ENCODE measurements at places on chromosomes 2 and 18.

- no peak for DNase-seq
Measured at GRCh38 chr2:29530281-29530680, 391.1 kb downstream of the ALK start.

DNA sequence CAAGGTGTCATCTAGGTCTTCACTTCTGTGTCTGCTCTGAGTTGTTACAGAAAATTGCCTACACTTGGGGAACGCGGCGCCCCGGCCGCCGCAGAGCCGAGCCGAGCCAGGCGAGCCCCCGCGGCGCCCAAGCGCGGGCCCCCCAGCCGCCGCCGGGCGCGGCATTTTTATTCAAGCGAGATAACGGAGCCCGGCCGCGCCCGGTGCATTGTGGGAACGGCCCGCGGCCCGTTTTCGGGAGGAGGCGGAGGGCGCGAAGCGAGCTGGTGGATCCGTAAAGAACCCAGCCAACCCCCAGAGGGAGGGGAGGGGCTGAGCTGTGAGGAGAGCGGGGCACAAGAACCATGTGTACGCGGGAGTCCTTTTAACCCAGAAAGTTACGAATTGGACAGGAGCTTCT, 191.8 kb downstream of the FTCDNL1 start:
- no peak for DNase-seq

DNA sequence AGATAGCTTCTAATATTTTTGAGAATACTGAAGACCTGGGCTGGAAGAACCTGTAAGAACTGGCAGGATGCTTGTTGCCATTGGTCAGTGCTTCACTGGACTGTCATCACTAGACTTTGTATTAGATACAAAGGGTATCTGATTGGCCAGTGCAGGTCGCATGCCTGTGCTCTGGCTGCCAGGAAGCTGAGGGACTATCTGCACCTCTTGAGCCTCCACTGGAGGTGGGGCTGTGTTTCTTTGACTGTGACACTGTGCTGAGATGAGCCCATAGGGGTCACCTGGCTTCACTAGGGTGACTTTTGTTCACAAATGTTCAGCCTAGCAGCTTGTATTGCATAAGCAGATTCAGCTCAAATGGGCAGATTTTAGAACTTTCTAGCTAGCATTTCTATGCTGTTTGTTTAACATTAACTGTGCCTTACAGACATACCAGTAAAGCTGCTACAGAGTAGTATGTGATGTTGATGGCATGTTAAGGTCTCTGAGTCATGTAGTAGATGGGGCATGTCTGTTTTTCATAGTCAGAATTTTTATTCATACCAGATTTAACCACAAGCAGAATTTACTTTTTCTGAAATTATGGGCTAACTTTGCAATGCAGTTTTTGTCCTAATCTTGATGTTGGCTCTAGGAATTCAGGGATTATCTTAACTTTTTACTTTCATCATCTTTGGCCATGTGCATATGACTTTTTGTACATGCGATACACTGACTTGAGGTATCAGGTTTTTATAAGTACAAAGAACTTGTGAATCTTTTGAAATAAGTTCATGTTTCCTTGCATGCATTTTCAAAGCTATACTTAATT, 56.1 kb downstream of the RHBDD1 start:
- DNase-seq, result no peak

DNA sequence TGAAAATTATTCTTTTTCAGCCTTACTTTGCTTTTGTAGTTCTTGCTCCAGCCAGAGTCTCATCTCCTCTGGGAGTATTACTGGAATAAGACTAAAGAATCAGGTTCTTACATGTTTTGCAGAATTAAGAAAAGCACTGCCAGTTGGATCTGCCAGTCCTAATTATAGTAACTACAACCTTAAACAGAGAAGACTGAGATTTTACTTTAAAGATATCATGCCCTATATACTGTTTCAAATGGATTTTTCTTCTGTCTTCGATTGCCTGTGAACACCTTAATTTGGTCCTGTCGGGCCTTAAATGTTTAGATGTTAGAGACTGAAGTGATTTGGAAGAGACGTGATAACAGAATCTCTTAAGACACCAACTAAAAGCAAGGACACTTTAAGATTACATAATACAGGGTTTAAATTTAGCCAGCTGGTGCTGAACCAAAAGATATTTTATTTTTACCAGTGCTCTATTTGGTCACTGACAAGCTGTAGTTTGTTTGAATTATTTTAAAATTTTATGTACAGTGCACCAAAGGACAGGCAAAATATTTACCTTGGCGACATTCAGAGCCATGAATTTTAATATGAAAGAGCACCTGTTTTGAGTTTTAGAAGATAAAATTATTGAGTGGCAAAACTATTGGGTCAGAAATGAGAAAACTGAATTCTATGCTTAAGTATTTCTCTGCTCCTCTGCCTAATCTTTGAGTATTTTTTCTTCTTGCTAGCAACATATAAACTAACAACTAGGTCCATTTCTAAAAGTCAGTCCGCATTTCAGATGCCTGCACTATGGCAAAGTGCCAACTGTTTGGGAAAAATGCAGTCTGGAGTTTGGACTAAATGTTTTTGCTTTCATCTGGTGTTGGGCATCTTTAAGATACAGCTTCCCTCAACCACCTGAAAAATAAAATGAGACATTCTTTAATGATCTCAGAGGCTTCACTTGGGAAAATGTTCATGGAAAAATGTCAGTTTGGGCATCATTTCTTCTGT, 300.0 kb downstream of the XIRP2 start:
- no peak for DNase-seq

- DNase-seq, result peak; percentile 39
Measured at GRCh38 chr2:74554820-74555531, 456 bp downstream of the DOK1 start.

- DNase-seq, result no peak
Measured at GRCh38 chr2:98436734-98437133, 7.9 kb upstream of the INPP4A start.

DNA sequence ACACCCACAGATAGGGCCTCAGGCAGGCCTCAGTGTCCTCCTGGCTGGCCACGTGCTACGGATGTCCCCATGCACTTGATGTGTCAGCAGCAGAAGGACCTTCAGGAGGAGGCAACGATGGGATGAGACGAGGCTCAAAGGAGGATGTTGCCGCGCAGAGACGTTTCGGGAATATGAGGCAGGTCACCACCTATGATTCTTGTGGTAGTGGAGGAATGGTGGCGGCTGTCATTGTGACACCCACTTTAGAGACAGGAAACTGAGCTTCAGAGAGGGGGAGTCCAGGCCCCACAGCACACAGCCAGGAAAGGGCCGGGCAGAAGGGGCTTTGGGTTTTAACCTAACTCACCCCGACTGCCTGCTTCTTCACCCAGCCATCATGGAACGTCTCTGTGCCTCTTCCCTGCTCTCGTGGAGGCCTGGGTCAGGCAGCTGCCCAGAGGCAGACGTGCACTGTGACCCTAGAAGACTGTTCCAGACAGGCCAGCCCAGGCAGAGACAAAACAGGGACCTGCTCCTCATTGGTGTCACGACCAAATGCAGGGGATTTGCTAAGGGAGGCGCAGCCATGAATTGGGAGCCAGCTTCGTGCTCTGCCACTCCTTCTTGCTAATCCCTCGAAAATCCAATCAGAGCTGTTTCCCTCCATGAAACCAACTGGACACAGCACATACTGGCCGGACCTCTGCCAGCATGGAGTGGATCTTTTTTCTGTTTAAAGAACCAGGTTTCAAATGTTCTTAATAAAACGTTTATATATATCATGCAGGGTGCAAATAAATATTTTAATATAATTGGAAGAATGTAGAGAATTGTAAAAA, 169.2 kb downstream of the ASB1 start:
- no peak for DNase-seq

DNA sequence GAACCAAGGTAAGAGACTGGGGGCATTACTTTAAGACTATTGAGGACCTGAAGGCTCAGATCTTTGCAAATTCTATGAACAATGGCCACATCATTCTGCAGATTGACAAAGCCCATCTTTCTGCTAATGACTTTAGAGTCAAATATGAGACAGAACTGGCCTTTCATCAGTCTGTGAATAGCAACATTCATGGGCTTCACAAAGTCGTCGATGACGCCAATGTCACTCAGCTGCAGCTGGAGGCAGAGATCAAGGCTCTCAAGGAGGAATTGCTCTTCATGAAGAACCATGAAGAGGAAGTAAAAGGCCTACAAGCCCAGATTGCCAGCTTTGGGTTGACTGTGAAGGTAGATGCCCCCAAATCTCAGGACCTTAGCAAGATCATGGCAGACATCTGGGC, 43.8 kb upstream of the SLC4A10 start:
- DNase-seq, result no peak

DNA sequence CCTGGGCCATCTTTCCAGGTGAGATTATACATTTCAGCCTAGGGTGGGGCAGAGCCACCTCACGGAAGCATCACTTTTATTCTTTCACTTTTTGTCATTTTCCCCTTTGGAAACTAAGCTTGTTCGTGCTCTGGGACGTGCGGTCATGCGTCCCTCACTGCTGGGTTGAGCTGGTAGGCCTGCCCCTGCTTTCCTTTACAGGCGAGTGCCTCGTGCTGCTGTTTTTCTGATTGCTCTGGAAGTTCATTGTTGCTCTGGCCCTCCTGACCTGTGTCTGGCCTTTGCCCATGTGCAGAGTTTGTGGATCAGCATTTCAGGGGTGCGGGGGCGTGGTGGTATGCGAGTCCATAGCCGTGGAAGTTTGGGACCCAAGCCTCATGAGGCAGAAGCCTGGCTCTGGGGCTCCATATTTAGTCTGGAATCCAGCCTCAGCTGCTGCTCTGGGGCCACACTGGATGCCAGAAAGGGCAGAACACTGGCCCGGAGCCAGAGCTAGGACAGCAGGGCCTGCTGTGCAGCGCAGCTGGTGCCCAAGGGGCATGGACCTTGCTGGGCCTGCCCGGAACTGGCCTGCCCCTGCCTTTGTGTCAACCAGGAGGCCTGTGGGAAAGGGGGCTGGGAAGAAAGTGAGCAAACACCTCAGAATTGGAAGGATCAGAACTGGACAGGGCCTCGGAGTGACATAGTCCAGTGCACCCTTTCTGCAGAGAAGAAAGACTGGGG, 51.1 kb downstream of the CTIF start:
- DNase-seq, result no peak

- no peak for DNase-seq
Measured at GRCh38 chr2:184053326-184053725, 545.0 kb upstream of the ZNF804A start.

DNA sequence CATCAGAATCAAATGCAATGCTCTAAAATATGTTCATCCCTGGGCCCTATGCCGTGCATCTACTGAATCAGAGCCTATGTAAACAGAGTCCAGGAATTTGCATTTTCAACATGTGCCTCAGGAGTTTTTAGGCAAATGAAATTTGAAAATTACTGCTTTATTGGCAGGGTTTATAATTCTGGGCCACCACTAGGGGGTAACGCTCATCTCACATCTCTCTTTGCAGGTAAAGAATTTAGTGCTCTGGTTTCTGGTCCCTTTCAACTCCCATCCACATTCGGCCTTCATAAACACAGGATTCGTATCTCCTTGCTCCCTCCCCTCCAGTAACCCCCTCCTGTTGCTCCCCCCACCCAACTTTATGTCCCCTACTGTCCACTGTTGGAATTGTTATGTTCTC, 49.3 kb downstream of the LYPD6B start:
- DNase-seq, result no peak

Measured in CD8-positive, alpha-beta memory T cell (primary cell).